Stimulated activated CD8-positive, alpha-beta memory T cell treated with anti-CD3 and anti-CD28 coated beads, Interleukin-15, amount 100 ng/mL, for 1 hour (primary cell): ENCODE measurements at places on chromosomes 1 and 21.

DNA sequence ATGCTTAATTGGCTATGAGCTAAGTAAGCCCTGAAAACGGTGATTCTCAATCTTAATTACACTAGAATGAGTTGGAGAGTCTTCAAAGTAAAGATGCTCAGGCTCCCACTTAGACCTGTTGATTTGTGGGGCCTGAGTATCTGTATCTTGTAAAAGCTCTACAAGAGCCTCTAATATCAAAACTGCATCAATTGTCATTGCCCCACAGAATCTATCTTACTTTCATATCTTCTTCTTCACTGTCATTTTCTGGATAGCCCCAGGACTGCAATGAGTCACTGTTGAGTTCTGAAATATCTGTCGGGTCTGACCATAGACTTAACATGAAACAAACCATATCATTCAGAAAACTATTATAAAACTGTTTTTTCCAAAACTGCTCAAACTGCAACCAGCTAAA, 102.8 kb upstream of the SERTAD4 start:
- no peak for DNase-seq

DNA sequence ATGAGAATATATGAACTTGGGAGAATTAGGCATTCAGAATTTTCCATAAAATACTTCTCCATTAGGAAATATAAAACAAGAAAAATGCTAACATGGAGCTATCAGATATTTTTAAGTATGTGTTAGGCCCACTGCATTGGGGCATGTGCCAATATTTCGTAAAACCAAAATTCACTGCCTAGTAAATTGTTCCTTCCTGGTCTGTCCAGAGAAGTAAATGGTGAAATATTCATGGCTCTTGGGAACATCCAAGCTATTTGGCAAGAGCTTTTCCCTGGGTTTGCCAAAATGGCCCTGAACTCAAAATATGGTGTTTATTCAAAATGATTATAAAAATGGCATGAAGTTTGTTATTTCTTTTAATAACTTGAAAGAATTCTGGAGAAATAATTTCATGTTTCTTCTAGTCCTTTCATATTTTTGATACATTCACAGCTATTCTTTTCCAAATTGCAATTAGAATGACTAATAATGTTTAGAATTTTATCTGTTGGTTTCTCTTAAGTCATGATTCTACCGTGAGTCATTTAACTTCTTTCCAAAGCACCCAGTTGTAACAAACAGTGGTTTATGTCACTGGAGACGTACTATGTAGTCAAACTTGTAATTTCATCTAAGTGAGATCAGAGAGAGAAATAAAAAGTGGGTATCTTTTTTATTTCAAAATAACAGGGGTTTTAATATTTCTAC, 25.7 kb upstream of the SLC19A2 start:
- DNase-seq = no peak

- no peak for DNase-seq
Observed at GRCh38 chr1:91684481-91685196, 184.0 kb downstream of the CDC7 start.

GRCh38 chr21:33433425-33434114, 30.4 kb downstream of the IFNGR2 start:
- DNase-seq = no peak

DNA sequence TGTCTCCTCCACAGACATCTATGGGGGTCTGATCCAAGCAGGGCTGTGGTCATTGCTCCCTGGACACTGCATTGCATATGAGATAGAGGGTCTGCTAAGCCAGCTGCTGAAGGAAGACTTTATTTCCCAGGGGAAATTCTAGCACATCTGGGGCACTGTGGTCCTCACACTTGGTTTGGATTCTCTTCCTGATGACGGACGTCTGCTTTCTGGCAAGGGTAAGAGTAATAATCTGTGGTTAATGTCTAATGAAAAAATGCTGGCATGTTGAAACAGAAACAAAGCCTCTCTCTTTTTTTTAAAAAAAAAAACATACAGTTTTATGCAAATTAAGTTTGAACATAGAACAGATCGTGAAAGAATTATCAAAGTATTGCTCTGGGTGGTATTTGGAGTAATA, 553.9 kb downstream of the DPYD start:
- DNase-seq = no peak

DNA sequence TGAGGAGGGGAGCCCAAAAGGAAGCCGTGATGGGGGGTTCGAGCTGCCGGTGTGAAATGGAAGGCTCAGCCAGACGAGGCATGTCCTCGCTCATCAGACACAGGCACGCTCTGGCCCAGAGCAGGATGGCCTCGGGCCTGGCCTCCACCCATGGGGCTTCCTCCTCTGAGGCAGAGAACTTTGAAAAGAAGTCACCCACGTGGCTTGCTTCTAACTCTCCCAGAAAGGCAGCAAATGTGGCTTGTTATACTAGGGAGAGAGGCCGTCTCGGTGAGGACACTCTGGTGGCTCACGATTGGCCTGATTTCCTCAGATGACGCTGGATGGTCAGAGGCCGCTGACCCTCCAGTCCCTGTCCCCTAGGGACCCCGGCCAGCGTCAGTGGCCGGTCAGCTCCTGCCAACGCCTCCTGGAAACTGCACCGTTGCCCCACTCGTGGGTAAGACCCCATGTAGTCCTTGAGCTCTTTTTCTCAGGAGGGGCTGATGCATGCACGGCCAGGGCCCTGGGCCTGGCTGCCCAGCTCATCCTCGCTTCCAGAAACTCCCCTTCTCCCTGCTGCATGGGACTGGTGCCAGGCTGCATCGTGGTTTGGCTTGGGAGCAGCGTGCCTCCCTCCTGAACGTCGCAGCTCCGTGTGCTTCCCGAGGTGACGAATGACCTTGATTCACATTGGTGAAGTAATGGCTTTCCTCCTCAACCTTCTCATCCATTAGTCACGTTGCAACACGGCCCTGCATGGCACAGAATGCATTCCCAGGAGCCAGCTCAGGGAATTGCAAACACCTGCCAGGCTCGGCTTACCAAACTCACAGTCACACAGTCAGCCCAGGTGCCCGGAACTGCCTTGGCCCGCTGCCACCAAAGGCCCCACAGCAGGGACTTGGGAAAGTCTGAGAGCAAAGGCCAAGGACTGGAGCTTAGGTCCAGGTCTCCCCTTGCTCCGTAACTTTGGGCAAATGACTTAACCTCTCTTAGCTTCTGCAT, 58.8 kb downstream of the TOMM20 start:
- no peak for DNase-seq

DNA sequence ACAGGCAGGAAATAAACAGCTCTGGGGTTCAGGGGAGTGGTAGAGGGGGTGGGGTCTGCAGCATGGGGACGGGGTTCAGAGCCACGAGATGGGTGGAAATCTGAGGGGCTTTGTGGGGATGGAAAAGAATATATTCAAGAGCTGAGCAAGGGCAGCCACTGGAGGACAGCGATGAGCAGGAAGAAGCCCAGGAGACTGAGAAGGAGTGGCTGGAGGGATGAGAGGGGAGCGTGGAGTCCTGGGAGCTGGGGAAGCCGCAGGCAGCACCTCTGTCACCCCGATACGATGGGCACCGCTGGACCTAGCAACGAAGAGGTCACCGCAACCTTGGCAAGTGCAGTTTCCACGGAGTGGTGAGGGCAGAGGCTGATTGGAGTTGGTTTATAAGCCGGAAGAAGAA, 10.0 kb upstream of the KCNAB2 start:
- DNase-seq = no peak

GRCh38 chr1:168905633-168906032, 176.6 kb upstream of the DPT start:
- no peak for DNase-seq

DNA sequence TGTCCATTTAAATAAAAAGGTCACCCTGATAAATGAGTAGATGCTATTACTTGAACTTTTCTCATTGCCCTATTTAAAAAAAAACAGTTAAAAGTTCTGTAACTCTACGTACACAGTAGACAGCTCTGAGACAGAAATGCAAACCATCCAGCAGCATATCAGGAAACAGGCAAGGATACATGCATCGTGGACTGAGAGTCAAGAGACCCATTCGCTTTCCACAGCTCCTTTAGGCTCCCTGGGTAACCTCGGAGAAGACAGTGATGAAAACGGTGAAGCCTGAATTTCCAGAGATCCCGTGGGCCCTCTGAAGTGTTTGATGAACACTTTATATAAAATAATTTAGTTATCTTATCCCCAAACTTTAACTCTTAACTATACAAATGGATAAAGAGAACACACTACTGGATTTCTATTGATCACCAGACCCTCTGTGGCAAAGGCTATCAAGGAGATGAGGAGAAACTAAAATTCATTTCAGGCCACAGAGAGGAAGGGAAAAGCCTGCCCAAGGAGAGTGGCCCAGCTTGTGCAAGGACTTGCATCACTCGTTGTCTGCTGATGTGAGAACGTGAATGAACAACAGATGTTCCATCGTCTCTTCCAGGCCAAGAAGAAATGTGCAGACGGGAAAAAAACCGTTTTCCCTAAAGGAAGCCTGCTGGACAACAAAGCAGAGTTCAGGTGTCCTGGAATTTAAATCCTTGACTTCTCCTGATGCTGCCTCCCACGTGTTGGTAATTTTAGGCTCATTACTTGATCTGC, 131.0 kb downstream of the TGFBR3 start:
- DNase-seq = no peak

DNA sequence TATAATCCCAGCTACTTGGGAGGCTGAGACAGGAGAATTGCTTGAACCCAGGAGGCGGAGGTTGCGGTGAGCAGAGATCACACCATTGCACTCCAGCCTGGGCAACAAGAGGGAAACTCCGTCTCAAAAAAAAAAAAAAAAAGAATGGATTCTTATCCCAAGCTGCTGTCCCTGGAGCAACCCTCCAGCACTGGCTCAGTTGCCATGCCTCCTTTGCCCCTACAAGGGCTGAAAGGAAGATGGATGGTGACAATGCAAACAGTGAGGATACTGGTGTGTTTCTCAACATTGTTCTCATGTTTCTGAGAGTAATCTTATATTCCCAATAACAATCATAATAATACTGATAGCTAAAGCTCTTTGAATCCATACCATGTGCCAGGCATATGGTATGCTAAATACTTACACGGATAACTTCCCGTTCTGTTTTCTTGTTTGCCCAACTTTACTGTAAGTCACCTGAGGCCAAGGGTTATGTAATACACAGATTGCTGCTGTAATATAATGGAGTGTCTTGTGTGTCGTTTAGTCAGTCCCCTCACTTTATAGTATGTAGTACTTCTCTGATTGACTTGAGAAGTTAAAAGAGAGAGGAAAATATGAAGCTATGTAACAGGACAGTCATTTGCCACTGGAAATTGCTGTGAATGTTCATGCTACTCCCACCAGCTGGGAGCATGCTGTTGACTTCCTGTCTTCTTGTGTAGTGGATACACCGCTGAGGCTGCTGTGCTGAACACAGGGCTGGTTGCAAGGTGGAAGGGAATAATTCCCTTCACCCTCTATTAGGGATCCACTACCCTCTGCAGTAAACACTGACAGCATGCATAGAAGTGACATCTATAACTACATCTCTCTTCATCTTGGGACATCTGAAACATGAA, 153.6 kb downstream of the CNIH3 start:
- DNase-seq = no peak

- DNase-seq = no peak
Observed at GRCh38 chr1:177091040-177091439, 73.5 kb downstream of the ASTN1 start.

- DNase-seq = no peak
Observed at GRCh38 chr1:48617252-48617651, 145.2 kb upstream of the SPATA6 start.

- no peak for DNase-seq
Observed at GRCh38 chr1:209652873-209653401, 712 bp upstream of the LAMB3 start.

GRCh38 chr1:210235363-210236053, 2.9 kb downstream of the SERTAD4 start:
- no peak for DNase-seq

DNA sequence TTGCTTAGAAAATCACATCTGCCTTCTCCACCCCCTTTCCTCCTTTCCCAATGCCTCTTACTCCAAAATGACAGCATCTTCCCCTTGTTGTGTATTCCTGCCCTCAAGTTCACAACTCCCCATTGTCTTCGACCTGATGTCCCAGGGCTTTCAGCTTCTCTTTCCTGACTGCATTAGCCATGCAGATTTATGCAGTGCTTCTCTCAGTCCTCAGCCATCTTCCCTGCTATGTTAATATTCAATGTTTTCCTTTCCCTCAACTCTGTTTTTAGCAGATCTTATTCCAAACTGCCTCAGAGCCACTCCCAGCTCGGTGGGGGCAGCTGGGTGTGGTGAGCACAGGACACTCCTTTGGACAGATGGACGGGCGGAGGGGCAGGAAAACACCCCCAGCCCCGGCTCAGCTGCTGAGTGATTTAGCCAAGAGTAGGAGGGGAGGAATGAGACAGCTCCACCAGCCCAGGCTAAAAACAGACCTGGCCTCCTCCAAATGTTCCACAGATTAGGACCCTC, 71.0 kb downstream of the CD2 start:
- DNase-seq = no peak

- no peak for DNase-seq
Observed at GRCh38 chr1:167708940-167709389, 12.8 kb upstream of the MPZL1 start.

GRCh38 chr1:52249831-52250230, 107.9 kb downstream of the ZFYVE9 start:
- DNase-seq = no peak

DNA sequence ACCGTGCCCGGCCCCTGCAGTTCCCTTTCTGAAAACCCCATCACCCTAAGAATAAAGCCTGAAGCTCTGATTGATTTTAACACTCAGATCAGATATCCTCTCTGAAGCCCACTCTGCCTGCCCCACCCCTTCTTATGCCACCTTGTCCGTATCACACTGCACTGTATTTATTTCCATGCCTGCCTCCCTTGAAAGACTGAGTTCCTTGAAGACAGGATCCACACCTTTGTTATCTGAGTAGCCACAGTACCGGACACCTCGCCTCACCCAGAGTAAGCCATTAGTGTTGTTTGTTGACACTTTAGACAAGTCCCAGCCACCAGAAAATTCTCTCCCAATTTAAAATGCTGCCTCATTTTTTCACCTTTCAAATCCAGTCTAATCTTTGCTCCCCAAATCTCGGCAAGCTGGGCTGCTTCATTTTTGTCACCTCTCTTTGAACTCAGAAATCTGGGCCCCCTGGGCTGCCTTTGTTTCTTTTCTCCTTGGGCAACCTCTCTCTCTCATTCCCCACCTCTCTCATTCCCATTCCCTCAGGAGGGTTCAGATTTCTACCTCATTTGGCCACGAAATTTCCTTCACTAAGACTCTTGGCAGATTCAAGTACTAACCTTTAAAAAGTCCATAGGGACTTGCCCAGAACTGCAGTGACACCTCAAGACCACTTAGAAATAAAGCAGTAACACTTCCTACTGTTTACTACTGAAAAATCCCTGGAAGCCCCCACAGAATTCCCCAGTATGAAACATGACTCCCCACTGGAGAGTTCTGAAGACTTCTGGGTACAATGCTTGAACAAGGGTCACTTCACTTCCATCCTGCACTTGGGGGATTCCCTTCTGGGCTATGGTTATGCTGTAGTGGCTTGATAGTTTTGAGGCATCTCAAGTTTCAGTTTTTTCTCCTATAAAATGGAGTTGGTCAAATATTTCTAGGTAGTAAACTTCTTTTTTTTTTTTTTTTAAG, 8.7 kb upstream of the PPP1R15B start:
- DNase-seq = no peak

DNA sequence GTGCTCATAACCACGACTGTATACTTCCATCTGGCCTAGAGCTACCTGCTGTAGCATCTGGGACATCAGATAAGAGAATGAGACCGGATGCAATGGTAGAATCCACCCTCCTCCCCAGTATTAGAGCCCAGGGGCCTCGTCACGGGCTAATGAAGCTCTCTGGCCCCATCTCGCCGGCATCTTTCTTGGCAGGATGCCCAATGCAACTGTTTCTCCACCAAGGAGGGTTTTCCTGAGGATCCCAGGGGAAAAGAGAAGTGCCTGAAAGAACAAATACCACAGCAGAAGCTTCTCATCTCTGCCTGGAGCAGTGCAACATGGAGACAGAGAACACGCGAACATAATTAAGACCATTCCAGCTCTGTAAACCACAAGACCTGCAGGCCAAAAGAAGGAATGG, 80.0 kb downstream of the VWA5B1 start:
- DNase-seq = no peak
